ENCODE measurements at places on chromosomes 6 and 20.

DNA sequence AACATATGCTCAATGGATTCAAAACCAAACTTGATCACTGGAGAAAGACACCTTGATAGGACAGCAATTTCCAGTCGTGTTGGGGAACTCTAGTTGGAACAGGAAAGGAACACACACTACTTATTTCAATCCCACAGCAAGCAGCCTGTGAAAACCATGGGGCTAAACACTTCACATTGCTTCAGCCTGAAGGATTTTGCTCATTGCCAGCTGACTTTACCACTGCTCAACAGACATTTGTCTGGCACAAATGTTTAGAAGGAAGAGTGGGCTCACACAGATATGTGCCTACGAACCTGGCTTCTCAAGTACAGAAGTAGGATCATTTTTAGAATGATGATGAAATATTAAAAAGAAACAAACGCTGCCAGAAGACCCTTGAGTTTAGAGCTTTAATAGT is 598.1 kb downstream of the PHF3 start:
- no peak for DNase-seq

- no peak for DNase-seq
Measured at GRCh38 chr6:170255426-170256125, 35.3 kb downstream of the DLL1 start.

- no peak for DNase-seq
Measured at GRCh38 chr20:21640556-21640955, 64.9 kb upstream of the PAX1 start.

- no peak for DNase-seq
Measured at GRCh38 chr6:52588710-52589091, 11.8 kb upstream of the TRAM2 start.

GRCh38 chr20:4013041-4013440 is 2.3 kb downstream of the RNF24 start:
- DNase-seq, result no peak

GRCh38 chr6:102327697-102328225 is 934.3 kb downstream of the GRIK2 start:
- no peak for DNase-seq

GRCh38 chr6:41288030-41288753 is 1.7 kb upstream of the TREM1 start:
- no peak for DNase-seq

- DNase-seq, result no peak
Measured at GRCh38 chr20:21656308-21657067, 49.0 kb upstream of the PAX1 start.

DNA sequence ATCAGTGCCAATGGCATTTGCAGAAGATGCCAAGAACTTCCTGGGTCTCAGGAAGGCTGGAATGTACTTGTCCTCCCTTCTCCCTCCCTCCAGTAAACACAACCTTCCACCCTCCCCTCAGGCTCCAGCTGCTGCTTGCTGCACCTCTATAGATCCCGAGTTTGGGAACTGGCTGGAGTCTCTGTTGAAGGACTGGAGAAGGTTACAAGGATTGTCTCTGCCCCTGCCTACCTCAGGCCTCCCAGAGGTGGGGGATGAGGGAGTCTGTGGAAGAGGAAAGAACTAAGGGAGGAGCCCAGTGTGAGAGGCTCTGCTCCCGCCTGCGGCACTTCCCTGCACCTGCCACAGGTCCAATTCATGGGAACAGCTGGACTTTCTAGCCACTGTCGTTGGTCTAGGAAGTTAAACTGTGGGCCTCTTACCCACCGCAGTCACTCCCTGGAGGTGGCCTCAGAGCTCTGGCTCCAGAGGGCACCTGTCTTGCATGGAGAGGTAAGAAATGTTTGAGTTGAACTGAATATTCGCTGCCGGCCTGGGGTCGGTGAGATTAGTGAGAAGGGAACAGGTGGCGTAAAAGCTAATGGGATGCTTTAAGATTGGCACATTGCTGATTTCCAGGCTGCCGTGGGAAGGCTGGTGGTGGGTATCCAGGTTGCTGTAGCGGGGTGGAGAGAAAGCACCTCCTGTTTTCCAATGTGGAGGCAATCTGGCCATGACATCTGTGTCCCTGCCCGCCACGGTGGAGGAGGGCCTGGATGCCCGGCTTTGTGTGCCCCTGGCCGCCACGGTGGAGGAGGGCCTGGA is 54.3 kb downstream of the PPP1R14C start:
- no peak for DNase-seq

- no peak for DNase-seq
Measured at GRCh38 chr20:51768759-51769517, 748 bp upstream of the ATP9A start.

DNA sequence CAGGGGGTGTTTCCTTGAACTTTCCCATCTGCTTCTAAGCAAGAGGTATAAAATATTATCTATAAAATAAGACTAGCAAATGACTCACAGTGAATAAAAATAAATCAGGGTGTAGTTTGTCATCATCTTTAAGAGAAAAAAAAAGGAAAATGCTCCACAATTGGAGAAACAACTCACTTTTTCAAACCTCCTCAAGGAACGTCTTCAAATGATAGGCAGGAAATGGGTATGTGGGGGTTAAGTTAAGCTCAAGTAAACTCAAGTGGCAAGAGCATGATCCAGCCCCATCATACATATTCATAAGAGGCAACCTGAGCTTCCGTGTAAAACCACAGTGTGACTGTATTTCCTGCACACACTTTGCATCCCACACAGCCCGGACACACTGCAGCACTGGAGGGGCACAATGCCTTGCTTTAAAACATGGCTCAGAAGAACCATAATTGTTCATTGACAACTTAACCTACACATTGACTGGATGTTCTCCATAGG is 58.5 kb upstream of the CEP85L start:
- no peak for DNase-seq

DNA sequence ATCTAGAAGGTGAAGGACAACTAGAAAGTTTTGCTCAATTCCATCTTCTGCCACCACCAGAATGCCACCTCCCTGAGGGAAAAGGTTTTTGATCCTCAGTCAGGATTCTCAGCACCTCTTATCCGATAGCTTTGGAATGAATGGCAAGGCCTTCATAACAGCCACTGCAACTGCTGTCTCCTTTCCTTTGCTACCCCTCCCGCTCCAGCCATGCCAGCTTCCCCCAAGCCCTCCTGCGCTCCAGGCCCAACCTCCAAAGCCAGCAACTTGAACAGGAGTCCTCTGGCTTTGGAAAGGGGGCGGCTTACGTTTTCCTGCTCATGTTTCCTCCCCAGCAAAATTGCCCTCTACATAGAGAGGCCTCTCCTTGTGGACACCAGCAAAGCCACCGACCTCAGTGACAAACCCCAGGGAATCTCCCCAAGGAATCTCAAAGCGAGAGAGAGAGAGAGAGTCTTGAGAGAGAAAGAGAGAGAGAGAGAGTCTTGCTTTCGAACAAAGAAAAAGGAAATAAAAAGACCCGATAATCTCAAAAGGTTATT is 420 bp upstream of the BTN2A1 start:
- DNase-seq, result peak; percentile 28

- no peak for DNase-seq
Measured at GRCh38 chr20:44106615-44107014, 80.4 kb downstream of the JPH2 start.

DNA sequence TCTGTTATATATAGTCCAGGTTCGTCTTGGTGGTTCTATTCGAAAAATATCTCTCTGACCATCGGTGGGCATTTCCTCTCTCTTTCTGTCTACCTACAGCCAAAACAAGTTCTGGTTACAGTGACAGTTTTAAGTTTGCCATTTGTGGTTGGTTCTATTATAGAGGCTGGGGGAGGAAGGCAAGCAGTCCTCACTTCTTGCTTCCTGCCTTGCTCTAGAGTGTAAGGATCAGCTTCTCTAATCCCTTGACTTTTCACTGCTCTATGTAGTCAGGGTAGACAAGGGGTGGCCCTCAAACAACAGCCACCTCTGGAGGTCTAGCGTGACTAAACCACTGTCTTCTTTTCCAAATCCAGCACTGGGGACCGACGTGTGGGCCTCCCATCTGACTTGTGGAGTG is 16.1 kb downstream of the E2F3 start:
- no peak for DNase-seq

DNA sequence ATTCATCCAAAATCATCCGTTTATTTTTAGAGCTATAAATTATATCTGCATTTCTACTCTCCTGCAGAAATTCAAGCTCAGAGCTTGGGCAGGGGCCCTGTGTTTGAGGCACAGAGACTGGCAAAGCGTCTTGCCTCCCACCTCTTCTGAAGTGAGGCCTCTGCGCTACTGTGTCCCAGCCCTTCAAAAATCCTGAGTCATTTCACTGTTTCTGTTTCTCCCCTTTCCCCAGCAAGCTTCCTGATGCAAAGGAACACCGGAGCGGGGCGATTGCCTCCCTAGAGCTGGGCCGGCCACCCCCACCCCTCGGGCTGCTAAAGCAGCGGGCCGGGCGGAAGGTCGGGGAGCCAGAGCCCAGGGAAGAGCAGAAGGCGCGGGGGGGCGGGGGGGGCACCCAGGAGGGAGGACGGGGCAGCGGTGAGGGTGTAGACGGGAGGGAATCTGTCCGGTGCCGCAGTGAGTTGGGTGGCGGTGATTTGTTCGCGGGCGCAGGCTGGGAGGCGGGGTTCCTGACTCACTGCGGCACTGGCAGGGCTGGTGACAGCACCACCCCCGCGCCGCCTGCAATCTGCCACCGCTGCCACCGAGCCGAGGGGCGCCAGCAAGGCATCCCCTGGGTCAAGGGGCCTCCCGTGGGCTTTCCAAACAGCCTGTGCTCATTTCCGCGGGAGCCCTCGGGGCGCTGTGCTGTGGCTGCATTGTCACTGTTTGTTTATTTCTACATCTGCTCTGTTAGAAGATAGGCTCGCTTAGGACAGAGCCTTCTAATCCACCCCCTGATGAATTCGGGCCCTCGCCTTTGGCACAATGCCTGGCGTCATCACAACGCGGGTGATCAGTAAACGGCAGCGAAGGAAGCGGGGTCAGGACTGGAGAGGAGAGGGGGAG is 46.5 kb upstream of the SNAP25 start:
- DNase-seq, result peak; percentile 78

- DNase-seq, result no peak
Measured at GRCh38 chr20:16562259-16562658, 11.0 kb downstream of the KIF16B start.

DNA sequence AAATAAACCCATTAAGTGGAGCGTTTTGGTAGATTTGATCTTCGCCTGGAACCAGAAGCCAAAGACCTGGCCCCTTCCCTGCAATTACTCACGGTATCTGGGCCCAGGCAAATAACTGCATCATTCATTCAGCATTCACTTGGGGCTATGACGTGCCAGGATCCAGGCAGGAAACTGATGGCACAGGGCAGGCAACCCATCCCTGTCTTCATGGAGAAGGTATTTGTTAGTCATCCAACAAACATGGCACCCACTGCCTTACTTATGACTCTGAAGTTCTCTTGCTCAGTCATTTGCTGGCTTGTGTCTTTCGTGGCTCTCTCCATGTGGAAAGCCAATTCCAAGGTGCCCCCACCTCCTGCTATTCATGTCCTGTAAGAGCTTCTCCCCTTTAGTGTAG is 232.4 kb downstream of the BMP7 start:
- DNase-seq, result no peak

DNA sequence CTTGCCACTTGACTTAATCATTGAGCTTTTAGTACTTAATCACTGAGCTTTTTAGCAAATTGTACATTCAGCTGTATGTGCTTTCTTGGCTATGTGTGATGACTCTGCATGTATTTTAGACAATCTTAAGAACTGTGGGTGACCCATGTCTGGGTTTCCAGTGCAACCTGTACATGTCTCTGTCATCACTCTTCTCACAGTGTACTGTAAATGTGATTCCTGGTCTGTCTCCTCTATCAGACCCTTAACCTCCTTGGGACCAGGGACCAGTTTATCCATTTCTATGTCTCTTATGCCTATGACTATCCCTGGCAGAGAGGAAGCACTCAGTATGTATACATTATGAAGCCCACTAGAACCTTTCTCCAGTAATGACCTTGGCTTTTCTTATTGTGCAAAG is 36.6 kb upstream of the HDDC2 start:
- no peak for DNase-seq

All from BE2C (cell line).